ENCODE measurements at places on chromosomes 1 and 21.

DNA sequence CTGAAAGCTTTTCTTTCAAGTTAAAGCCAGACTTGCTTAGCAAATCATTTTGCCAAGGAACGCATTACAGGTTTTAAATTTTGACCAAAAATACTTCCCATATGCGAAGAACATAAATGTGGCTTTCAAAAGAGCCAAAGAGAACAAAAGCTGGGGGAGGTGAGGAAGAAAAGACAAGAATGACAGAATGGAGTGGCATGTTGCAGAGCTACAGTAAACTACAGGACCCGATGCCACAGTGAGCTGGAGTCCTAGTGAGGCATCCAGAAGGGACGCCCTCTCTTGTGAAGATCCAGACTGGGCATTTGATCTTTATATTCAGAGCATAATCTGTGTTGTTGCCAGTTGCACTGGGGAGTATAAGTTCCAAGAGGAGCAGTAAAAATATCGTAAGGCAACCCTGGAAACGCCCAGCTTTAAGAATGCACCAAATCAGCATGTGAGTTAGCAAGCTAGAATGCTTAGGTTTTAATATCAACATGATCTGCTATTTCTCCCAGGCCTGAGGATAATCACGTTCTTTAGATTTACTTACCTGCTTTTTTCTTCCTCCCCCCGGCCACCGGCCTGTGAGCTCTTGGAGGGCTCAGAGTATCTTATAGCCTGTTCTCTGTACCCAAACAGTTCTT, 48.4 kb upstream of the HOOK1 start:
- no peak for DNase-seq

GRCh38 chr1:243609698-243610097, 240.3 kb downstream of the AKT3 start:
- no peak for DNase-seq

GRCh38 chr1:232699814-232700213, 69.9 kb upstream of the SIPA1L2 start:
- no peak for DNase-seq

GRCh38 chr1:72568113-72568512, 285.8 kb upstream of the NEGR1 start:
- no peak for DNase-seq

DNA sequence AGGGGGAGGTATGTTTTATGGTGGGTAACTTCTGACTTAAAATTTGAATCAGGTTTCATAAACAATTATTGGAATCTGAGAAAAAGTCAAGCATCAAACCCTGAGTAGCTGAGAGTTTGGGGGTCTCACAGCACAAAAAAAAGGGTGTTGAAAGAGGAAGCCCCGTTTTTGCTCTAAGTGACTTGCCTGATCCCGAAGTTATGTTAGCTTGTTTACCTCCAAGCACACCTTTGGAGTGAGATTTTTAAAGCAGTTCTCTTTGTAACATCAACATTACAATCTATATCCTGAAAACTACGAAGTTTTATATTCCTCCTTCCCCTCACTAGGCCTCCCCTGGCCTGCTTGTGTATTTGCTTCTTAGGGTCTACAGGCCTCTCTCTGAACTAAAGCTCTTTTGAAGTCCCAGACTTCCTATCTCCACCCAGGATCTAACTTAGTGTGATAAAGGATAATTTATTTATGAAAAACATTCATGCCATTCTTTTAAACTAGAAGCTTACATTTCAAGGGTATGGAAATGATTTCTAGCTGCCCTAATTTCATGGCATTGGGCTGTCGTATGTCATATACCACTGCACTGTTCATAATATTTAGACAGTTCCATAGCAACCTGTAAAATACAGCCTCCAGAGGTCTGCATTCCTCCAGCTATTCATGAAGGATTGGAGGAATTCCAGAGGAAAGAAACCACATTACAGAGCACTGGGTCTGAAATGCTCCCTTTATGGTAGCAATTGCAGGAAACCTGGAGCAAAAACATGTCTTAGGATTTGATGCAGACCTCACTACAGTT, 36.1 kb upstream of the RGS1 start:
- DNase-seq, result peak; percentile 76

DNA sequence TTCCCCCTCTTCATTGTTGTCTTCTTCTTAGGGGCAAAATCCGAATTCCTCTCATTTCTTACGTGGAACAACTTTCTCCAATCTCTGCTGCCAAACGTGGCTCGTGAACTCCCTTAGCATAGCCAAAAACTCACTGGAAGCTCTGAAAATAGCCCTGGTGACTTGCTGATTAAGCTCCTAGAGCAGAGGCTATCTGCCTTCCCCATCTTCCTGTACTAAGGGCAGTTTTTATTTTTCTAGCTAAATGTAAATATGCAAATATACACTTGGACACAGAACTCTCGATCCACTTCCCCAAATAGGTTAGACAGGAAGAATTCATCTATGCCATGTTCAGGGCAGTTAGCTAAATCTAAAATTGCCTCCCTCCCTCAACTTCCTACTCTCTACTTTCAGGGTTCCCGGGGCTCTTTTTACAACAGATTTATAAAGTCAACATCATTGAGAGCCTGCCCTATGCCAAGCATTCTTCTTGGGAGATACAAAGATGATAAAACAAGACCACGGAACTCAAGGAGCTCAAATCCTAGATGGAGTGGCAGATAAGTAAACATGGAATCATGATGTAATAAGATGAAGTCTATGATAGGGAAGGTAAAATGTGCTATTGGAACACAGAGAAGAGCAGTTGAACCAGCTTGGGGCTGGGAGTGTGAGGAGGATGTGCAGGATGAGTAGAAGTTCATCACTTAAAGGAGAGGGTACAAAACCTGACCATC, 59.4 kb upstream of the FMOD start:
- DNase-seq, result no peak

GRCh38 chr1:76725864-76726619, 141.2 kb upstream of the ST6GALNAC5 start:
- no peak for DNase-seq

- DNase-seq, result no peak
Observed at GRCh38 chr1:67209521-67209920, 43.3 kb downstream of the IL23R start.

GRCh38 chr1:193533853-193534252, 347.4 kb upstream of the B3GALT2 start:
- no peak for DNase-seq

DNA sequence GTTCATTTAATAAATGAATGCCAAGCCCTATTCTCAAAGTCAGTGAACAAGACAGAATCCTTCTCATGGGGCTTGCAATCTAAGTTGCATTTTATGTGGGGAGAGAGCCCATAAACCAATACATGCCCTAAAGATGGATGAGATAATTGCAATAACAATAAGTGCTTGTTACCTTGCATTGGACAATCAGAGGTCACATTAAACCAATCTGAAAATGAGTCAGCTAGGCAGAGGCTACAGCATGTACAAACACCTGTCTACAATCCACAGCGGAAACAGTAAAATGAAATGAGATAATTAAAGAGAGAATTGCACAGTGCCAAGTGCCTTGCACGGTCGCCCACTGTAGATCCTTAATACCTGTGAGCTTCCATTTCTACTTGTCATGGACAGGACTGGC, 7.4 kb upstream of the IGFN1 start:
- DNase-seq, result no peak

DNA sequence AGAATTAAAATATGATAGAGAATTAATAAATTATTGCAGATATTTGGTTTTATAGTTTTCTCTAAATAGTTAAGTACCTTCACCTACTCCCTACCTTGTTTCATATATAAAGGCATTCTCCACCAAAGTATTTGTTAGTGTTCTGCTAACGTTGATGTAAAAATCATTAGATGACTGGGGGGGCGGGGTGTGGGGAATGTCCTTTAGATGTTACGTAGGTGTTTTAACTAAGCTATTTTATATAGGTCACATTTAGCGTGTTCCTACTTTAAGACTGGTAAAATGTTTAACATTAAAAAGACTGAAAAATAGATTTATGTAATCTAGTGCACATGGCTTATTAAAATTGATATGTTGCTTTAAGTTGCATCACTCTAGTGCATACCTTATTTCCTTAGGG, 48.6 kb downstream of the PTPRC start:
- no peak for DNase-seq

DNA sequence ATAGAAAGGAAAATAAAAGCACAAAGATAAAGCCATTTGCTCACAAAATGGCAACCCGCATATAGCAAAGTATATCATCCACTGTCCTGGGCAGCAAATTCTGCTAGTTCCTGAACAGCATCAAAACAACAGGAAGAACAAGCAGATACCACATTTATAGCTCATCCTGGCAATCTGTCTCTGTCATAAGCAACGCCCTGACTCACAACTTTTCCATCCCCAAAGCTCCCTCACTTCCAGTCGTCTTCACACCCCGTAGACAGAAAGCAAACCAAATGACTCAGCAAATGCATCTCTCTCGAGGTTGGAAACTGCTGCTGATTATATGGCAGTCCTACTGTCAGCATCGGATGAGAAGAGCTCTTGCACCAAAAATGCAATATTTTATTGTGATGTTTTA, 65.8 kb downstream of the AK5 start:
- peak; percentile 79 for DNase-seq

- DNase-seq, result no peak
Observed at GRCh38 chr1:119966020-119966419, 69.7 kb upstream of the ADAM30 start.

DNA sequence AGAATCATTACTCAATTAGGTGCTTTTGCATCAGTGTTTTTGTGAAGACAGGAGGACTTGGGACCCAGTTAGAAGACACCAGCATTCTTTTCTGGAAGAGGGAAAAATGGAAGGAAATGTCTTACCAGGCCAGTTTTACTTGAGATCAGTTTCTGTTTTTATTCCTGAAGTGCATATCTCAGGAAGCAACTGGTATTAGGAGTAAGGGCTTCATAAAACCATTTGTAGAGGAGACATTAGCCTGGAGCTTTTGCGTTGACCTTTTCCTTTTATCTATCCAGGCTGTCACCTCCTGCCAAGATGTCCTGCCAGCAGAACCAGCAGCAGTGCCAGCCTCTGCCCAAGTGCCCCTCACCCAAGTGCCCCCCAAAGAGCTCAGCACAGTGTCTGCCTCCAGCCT, at the start of gene LCE3B:
Gene LCE3B, plus strand, starts transcription at position 301 of the 400 bp plus-strand sequence. Its CDS starts 0 bp downstream, at position 301.
- DNase-seq, result no peak

- DNase-seq, result no peak
Observed at GRCh38 chr1:199529324-199529723, 498.2 kb upstream of the NR5A2 start.

- DNase-seq, result no peak
Observed at GRCh38 chr1:32052887-32053286, 19.9 kb upstream of the TMEM39B start.

DNA sequence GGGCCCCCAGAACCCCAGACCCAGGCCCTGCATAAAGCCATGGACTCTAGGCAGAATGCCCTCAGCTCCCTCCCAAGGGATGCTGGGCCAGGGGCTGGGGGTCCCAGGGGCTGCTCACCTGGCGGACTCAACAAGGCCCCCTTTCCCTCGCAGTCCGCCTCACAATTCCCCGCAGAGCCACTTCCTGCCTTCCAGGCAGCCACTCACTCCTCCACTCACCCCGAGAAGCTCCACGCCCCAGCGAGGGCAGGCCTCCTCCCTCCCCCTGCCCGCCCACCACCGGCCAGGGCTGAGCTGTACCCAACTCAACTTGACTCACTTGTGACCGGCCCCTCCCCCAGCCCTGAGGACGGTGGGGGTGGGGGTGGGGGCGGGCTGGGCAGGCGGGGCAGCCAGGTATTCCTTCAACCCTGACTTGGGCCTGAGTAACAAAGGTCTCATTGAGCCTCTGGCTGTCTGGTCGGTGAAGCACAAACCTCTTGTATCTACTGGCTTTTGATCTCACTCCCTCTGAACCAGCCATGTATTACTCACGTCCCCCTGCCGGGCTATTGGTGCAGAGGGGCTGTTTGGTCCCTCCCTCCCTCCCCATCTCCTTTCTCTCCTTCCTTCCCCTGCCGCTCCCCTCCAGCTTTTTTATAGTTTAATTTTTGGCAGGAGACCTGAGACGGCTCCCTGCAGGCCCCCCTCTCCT, 5.9 kb downstream of the BLACAT1 start:
- peak; percentile 100 for DNase-seq

GRCh38 chr1:1721201-1721600, 3.0 kb downstream of the CDK11A start:
- peak; percentile 22 for DNase-seq

DNA sequence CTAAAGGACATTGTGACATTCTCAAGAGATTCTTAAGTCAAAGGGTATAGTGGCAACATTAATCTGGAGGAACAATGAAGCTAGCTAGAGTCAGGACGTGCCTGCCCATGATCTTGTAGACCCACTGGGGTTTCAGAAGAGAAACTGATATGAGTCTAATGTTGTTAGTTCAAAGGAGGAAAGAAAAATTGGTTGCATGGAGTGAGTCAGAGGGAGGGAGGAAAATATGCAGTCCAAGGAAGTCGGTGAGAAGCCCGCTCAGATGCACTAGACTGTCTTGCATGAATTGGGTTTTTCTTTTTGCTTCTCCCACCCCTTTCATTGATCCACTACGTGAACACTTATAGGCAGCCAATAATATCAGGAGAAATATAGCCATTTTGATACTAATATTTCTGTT, 53.8 kb upstream of the SYT14 start:
- DNase-seq, result no peak

DNA sequence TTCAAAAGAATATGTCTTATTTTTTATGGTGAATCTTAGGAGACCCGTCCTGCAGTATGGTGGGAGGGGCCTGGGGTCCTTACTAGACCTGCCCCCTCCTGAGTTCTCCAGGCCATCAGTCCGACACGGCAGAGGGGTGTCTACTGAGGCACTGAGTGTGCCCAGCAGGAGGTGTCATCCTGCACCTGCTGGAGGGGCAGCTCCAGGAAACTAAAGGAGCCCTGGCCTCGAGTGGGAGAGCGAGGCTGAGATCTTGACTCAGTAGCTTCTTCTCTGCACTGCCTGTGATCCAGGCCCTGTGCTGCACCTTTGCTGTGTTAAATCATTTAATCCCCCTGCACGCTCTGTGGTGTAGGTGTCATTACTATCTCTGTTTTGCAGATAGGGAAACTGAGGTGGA, 587.7 kb downstream of the PTPRU start:
- peak; percentile 22 for DNase-seq

GRCh38 chr1:155984341-155984740, 6.0 kb upstream of the ARHGEF2 start:
- peak; percentile 65 for DNase-seq

DNA sequence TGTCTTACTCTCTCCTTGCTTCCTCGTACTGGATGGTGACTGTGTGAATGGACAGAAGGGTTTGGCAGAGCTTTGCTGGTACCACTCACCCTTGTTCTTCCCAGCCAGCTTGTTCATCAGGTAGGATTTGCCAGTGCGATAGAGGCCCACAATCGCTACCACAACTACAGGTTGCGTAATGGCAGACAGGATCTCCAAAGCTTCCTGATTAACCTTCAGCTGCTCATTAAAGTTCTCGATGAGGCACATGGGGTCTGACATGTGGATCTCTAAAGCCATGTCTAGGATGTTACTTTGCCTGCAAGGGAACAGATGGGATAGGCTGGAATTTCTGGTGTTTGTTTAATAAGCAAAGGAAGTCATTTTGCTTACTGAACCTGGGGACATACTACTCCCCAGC, 3.4 kb downstream of the GBP5 start:
- DNase-seq, result no peak

GRCh38 chr1:55034476-55035133, 4.7 kb upstream of the PCSK9 start:
- DNase-seq, result no peak

- peak; percentile 60 for DNase-seq
Observed at GRCh38 chr1:220296981-220297380, 24.7 kb upstream of the RAB3GAP2 start.

Data from islet precursor cell (in vitro differentiated cells).